ENCODE measurements at places on chromosomes 7 and 10. TPM values are rescaled to one million over a fixed set of nuclear protein-coding genes. Genes with fewer than 3 reads are reported as not detected.

Gene TAS2R5
- 0.79 TPM for total RNA-seq

Gene ZKSCAN1
- 13.6 TPM for total RNA-seq

Gene WASHC2C
- 13.1 TPM for total RNA-seq

Gene ALOX5
- 0.09 TPM for total RNA-seq

Gene CRPPA
- total RNA-seq, result 0.85 TPM

Gene NEBL
- 17.1 TPM for total RNA-seq

Gene SSBP1
- 228 TPM for total RNA-seq

Gene TRDMT1
- total RNA-seq, result 2.4 TPM

Gene LHPP
- total RNA-seq, result 9.9 TPM

Gene MET
- 66.9 TPM for total RNA-seq

Gene TUBAL3
- 0.35 TPM for total RNA-seq

Gene STEAP1
- total RNA-seq, result 20.3 TPM

Gene PAX4
- total RNA-seq, result not detected

Gene PCLO
- 3.1 TPM for total RNA-seq

Gene SPDYE3
- total RNA-seq, result not detected

Gene ARL5B
- 22.1 TPM for total RNA-seq

Gene CACNA2D1
- total RNA-seq, result 0.71 TPM

Gene C7orf57
- total RNA-seq, result 0.14 TPM

Gene SPDYE9
- not detected for total RNA-seq

Gene ADARB2
- not detected for total RNA-seq

Gene DHTKD1
- total RNA-seq, result 25.6 TPM

Gene PNLIP
- not detected for total RNA-seq

Gene AGR3
- total RNA-seq, result not detected

Gene PTER
- 5.7 TPM for total RNA-seq

Gene TMEM178B
- not detected for total RNA-seq

Gene RPEL1
- not detected for total RNA-seq

Gene SUV39H2
- 13.5 TPM for total RNA-seq

Gene TRIM74
- not detected for total RNA-seq

Gene ERLIN1
- 29.9 TPM for total RNA-seq

Gene CFAP46
- total RNA-seq, result 0.79 TPM

Gene ENTPD1
- total RNA-seq, result not detected

Gene HOXA4
- not detected for total RNA-seq

Gene MYO1G
- total RNA-seq, result not detected

Gene GPR15LG
- total RNA-seq, result 44.5 TPM

Gene CALML3
- total RNA-seq, result 7.7 TPM

Gene ZNF398
- total RNA-seq, result 12.6 TPM

Gene ICA1
- total RNA-seq, result 4.4 TPM

Gene NYAP1
- total RNA-seq, result 0.65 TPM

Gene NUP205
- 80.6 TPM for total RNA-seq

Gene TAS2R3
- 0.35 TPM for total RNA-seq

Gene GIMAP4
- total RNA-seq, result not detected

Gene CYP2C19
- 0.14 TPM for total RNA-seq

Gene NANOS1
- total RNA-seq, result 0.99 TPM

Gene MACROH2A2
- total RNA-seq, result 44.4 TPM

Gene GRM3
- not detected for total RNA-seq

Gene PKD2L1
- not detected for total RNA-seq

Gene PPP1R9A
- 0.42 TPM for total RNA-seq

Gene TCERG1L
- total RNA-seq, result not detected

Gene NODAL
- total RNA-seq, result not detected

Gene PVRIG
- not detected for total RNA-seq

Gene ASB10
- not detected for total RNA-seq
